Activated CD4-positive, CD25-positive, alpha-beta regulatory T cell (primary cell): ENCODE measurements at places on chromosomes 7 and 10.

DNA sequence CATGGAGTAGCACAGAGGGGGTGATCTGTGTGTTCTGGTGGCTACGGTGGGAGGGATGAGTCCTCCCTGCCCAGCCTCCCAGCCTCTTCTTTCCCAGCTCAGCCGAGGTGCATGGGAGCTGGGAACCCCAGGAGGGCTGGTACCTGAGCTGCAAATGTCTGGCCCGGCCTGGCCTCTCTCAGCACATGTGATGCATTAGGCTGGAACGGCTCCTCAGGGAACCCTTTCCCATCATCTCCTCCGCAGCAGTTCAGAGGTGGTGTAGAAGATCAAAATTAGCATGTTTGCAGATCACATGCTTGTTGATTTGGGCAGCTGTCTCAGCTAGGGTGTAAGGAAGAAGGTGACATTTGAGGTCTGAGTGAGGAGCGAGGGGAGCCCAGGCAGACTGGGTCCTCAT is 126.6 kb downstream of the EMX2 start:
- no peak for DNase-seq

DNA sequence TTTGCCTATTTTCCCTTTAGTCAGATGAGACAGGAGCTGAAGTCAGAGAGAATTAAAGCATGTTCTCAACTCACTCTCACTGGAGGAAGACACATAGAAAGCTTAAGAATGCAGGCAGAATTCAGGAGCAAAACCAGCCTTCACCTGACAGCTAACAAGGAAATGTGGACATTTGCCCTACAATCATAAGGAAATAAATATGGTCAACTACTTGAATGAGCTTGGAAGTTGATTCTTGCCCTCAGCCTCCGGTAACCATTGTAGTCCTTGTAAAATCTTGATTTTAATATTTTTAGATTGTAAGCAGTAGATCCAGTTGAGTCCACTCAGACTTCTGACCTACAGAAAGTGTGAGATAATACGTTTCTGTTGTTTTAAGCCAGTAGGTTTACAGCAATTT is 752.5 kb upstream of the ZWINT start:
- no peak for DNase-seq

DNA sequence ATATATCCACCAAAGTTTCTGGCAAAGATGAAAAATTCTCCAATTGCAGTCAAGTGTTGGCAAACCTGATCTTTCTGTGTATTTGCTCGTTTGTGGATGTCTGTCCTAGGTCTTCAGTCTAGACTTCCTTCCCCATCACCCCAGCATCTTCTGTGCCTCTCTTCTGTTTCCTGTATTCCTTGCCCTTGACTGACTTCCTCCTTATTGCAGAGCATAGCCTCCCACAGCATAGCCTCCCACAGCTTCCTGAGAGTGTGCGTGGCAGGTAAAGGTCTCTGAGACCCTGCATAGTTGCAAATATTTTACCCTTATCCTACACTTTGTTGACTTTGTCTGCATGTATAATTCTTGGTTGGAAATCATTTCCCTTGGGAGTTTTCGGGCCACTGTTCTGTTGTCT is 18.4 kb downstream of the SLC18A2 start:
- DNase-seq, result no peak

DNA sequence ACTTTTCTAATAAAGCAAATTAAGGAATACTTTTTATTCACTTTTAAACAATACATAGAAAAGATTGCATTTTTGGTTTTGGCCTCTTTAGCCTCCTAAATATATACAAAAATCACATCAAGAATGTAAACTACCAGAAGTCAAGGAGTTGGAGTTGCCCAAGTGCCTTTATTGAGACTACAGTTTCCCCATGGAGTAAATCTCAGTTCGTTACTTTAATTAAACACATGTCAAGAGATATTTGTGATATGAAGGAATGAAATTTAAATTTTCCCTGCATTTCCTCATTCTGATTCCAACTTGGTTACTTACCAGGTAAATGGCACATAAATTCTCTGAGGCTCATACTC is 492.9 kb downstream of the TNS3 start:
- DNase-seq, result no peak

- DNase-seq, result no peak
Measured at GRCh38 chr7:158299607-158300006, 288.0 kb downstream of the PTPRN2 start.

DNA sequence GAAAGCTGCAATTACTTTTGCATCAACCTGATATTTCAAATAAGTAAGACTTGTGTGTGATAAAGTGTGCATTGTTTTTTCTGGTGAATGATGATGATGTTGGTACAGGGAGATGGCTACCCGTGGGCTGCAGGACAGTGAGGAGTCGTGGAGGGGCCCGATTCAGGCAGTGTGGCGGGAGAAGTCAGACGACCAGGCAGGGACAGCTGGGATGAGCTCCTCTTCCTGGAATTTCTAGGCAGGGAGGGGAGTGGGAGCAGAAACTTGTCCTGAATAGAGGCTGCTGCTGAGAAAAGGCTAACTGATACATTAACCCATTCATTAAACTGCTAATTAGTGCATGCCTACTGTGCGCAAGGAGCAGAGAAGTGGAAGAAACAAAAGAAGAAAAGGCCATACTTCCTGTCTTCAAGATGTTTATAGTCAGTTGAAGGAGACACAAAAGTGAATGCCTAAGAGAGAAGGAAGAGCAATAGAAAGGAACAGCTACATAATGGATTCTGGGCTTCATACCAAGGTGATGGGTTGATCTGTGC is 9.3 kb upstream of the GATAD1 start:
- no peak for DNase-seq

GRCh38 chr10:43090188-43090587 is 13.3 kb downstream of the RET start:
- DNase-seq, result no peak
